Activated naive CD4-positive, alpha-beta T cell treated with anti-CD3 and anti-CD28 coated beads for 36 hours (primary cell): ENCODE measurements at places on chromosomes 7 and 10.
A peak's percentile ranks its signal among the peaks of the same experiment; 100 is the strongest.

DNA sequence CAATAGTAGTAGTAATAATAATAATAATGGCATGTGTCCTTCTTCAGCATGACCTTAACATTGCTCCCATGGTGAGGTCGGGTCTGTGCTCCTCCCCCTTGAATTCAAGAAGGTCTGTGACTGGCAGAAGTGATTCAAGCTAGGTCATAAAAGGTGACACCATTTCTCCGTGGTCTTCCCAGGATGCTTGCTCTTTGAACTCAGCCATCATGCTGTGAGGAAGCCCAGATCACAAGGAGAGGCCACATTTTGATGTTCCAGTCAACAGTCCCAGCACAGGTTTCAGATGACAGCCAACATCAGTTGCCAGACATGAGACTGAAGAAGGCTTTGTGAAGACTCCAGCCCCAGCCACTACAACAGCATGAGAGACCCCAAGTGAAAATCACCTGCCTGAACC lies 83.9 kb downstream of the SEPTIN14 start:
- DNase-seq: no peak

DNA sequence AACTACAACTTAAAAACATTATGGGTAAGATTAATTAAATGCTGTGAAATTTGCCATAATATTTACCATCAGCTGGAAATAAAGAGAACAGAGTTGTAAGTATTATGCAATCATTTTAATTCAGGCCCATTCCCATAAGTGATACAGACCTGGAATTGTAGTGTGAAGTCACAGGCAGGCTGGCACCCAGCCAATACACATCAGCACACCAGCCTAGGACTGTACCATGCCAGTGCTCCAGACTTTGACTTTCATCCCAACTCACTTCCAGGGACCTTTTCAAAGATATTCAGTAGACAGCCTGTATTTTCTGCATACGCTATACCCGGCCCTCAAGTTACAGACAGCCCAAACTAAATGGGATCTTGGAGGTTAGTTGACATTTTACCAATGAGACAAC lies 143.3 kb downstream of the TES start:
- no peak for DNase-seq

DNA sequence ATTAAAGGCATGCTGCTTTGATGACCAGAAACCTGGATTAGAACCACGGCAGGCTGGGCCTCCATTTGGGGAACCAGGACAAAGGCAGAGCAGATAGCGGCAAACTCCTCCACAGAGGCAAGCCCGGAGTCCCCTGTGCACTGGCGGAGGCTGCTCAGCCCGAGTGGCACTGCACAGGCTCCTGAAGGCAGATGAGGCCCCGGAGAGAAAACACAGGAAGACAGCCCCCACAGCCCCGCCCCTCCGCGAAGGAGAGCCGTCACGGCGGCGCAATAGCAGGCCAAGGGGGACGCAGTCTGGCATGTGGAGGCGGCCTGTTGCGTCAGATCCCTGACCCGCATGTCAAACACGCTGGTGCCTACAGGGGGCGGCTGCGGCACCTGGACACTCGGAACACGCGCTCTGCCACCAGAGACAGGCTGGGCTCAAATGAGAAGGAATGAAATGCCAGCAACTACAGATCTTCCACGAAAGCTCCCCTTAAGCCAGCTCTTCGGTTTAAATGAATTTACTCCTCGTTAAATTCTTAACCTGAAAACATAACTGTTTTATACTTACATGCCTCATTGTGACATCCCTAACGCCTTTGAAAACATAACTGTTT lies 128.5 kb downstream of the MAD1L1 start:
- DNase-seq: peak; percentile 88

GRCh38 chr7:20330928-20331909 lies 519 bp downstream of the ITGB8 start:
- DNase-seq: peak; percentile 18

DNA sequence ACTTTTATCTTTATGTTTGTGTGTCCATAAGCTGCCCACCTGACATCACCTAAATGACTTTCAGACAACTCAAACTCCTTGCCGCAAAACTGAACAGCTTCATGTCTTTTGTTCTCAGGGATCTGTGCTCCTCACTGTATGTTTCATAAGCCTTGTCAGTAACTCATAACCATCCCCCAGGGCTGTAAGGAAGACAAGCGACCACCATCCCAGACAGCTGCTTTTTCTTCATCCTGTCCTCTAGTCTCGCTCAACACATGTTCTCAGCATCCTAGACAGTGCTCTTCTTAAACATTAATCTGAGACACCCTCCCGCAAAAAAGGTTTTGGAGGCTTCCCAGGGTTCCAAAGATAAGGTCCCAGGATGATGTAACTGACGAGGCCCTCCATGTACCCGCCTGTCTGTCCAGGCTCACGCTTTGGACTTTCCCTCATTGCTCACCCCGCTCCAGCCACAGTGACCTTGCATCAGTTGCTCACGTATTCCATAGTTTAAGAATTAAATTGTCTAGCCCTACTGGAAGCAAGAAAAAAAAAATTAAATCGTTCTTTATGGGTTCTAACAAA lies 69.8 kb downstream of the MAP3K8 start:
- no peak for DNase-seq

DNA sequence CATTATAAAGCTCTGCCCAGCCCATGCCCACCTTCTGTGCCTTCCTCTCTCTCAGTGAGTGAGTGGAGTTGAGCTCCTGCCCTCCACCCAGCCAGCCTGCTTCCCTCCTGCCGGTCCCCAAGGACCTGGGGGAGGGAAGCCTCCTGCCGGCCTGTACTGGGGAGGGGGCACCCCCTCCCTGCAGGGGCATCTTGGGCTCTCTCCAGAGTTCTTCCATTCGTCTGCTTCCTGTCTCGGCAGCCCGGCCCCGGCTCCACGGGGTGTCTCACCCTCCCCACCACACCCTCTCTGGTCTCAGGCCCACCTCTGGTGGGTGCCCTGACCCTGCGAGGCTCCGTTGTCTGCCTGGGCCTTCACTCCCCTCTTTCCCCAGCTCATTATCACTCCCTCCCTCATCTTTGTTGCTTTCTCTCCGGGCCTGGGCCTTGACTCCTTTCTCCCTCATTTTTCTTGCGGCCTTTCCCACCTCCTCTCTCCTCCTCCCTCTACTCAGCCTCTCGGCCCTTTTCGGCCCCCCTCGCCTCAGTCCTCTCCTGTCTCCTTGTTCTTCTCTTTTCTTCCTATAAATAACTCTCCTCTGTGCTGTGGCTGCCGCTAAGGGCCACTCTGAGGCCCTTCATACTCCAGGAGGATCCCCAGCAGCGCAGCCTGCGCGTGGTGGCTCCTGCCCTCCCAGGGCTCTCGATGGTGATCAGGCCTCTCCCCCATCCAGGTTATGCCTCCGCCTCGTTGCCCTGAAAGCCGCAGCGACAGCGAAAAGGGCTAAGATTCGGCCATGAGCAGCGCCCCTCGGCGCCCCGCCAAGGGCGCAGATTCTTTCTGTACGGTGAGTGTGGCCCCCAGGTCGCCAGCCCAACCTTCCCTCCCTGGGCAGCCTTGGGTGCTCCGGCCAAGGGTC lies 2.1 kb downstream of the SLC4A2 start:
- DNase-seq: no peak

GRCh38 chr7:137981175-137981574 lies 20.7 kb downstream of the CREB3L2 start:
- no peak for DNase-seq

GRCh38 chr10:103541616-103542015 lies 48.1 kb downstream of the NEURL1 start:
- no peak for DNase-seq

GRCh38 chr10:102068216-102068615 lies 3.1 kb downstream of the HPS6 start:
- no peak for DNase-seq

DNA sequence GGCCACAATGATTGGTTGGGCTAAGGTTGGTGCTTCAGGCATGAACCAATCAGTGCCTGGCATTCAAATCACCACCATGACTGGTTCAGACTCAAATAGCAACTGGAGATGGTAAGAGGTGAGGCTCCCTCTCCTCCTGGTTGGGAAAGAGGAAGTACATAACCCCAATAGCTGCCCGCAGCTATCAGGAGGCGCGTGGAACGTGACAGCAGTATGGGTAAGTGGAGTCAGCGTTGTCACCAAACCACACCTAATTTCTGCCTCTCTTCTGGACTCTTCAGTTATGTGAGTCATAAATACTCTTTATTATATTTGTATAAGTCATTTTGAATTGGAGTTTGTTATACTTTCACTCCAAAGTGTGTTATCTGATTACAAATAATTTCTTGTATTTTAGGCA lies 17.9 kb upstream of the ITGA8 start:
- DNase-seq: no peak

GRCh38 chr10:131230641-131231322 lies 80.7 kb downstream of the TCERG1L start:
- no peak for DNase-seq

GRCh38 chr10:107163881-107164861 lies at the start of gene SORCS1:
Gene SORCS1, minus strand, starts transcription at chr10:107164706.
- DNase-seq: no peak

GRCh38 chr7:138585283-138585993 lies 115.7 kb downstream of the SVOPL start:
- no peak for DNase-seq

DNA sequence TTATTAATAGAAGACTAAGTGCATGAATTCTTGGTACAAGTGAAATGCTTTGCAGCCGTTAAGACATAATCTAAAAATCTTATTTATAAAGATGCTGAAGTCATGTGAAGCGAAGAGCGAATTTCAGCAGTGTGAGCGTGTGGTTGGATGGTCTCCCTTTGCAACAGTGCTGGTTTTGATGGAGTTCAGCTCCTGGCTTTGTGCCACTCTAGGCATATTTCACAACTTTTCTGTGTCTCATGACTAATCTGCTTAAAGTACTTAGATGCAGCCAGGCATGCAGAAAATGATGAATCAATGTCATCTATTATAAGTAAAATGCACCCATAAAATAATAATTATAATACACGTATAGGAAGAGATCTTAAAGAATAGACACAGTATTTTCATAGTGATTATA lies 107.2 kb upstream of the TCERG1L start:
- DNase-seq: no peak

- no peak for DNase-seq
These were observed 73.8 kb upstream of the CDK1 start for GRCh38 chr10:60704471-60704870.

GRCh38 chr7:66529883-66530610 lies 98.6 kb upstream of the KCTD7 start:
- no peak for DNase-seq

DNA sequence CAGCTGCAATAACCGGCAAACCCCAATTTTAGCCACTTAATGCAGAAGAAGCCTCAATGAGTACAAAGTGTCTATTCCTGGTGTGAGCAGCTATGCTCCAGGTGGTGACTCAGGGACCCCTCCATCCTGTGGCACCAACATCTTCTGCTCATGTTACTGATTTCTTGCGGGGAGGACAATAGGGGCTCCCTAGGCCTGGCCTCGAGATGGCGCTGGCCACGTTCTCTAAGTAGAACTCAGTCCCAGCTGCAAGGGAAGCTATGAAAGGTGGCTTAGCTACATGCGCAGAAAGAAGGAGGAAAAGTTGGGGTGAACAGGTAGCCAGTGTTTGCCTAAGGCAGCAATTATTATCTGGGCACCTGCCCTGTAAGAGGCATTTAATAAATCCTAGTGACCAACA lies 6.6 kb downstream of the GJD4 start:
- no peak for DNase-seq

DNA sequence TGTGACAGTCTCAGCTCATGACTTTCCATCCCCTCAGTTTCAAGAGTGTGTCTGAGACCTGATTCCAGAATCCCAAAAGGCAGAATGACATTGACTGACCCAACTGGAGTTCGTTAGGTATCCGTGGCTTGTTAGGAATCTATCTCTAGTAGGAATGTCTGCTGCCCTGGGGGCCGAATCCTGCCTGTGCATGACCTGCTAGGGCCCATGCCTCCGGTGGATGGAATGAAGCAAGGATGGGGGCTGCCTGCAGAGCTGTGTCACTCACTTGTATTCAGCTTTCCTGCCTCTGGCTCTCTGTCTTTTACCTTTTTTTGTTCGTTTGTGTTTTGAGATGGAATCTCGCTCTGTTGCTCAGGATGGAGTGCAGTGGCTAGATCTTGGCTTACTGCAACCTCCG lies 129.5 kb downstream of the SDK1 start:
- no peak for DNase-seq

DNA sequence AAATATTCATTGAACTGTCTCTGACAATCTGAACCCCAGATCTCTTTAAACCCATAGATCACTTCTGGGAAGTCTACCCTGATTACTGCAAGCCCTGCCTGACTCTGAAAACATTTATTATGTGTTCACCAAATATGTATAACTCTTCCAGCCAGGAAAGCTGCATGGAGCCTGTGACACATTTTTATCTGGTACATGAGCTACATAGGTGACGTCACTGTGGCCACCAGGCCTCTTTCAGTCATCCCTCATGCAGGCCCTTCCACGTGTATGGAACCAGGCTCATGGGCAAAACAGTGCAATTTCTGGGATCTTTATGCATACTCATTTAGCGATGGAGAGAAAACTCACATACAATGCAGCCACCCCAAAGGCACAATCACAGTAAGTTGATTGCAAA lies 133.9 kb upstream of the NUPR2 start:
- DNase-seq: no peak

- DNase-seq: no peak
These were observed 43.2 kb upstream of the GSAP start for GRCh38 chr7:77459311-77459726.

GRCh38 chr7:3955751-3956696 lies 655.0 kb downstream of the SDK1 start:
- DNase-seq: peak; percentile 33

GRCh38 chr10:82162549-82163195 lies 287.7 kb downstream of the NRG3 start:
- DNase-seq: no peak

GRCh38 chr10:1171586-1171985 lies 115.4 kb downstream of the WDR37 start:
- DNase-seq: no peak

DNA sequence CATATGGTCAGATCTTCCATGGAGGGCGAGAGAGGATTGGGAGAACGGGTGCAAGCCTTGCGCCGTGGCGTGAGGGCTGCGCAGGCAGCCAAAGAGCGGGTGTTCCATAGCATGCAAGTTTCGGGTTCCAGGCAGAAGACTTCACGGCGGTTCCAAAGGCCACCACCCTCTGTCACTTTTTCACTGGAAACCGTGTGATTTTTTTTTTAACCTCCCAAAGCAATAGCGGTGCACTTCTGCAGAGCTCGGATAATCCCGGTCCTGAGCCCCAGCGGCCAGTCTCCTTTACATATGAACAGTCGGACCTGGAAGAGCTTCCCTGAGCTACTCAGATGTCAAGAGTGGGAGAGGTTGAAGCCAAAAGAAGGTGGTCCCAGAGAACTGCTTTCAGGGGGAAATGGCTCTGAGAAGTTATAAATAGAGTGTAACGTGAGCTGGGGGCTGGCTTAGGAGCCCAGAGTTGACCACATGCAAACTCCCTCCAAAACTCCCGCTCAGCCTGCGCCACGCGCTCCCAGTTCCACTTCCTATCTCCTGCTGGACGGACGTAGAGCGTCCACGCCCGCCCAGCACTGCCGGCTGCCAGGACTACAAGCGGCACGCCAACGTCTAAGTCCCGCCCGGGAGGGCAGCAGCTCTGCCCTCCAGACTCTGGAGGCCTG lies at the start of gene MEOX2:
Gene MEOX2 (minus strand): TSS at position 389 of the 662 bp plus-strand sequence. CDS start 281 bp downstream, at position 108.
- no peak for DNase-seq

DNA sequence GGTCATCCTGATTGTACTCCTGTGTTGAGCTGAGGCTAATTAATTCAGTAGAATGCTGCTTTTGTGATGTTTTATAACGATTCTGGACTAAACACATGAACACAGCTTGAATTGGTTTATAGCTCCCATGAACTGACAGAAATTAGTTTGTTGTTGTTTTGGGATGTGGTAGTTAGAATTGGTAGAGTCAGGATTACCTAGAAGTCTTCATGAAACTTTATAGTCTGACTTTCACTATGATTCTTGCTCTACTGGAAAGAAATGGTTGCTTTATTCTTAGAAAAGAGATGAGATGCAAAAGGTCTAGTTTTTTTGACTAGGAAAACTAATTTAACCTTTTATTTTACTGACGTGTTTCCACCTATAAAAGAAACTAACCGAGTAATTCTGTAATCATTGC lies 23.4 kb upstream of the TRUB1 start:
- DNase-seq: no peak
